Tongue (tissue), 3 donors: ENCODE measurements at places on chromosomes 12 and 14. TPM values are rescaled to one million over a fixed set of nuclear protein-coding genes. Genes with fewer than 3 reads are reported as not detected.
A peak's percentile ranks its signal among the peaks of the same experiment; 100 is the strongest.

GRCh38 chr12:94193168-94193567 lies 44.8 kb downstream of the PLXNC1 start:
- no peak for DNase-seq

- DNase-seq = no peak
These were observed 13.4 kb downstream of the MARK3 start for GRCh38 chr14:103398427-103399195.

DNA sequence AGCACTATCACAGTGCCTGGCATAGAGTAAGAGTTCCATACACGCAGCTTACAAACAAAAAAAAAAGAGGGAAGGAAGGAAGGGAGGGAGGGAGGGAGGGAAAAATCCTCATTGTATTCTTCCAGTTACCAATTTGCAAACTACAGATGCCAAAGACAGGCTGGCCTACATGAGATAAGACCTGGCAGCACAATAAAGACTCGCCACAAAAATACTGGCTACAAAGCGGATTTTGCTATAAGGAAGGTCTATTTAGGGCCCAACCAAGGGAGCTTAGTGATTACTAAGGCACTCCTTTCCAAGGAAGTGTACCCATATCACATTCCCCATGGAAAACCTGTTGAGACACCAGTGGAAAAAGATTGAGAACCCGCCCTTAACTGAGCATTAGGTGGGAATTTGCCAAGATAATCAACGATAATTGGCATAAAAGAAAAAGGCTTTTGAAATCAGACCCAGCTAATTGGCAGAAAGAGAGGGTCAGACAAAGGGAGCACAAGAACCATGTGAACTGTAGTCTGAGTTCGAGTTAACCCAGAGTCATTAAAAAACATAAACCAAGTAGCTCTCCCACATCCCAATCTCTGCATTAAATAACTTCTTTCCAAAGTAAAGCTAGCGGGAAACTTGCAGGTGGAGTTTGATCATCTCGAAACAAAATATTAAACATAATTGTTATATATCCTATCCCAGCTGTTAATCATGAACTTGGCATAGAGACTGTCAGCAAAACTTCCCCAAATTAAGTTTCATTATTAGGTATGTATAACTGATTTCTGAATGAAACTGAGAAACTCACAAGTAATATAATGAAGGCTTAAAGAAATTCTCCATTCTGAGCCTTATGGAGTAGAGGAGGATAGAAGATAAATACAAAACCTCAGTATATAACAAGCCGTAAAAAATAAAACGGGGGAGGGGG lies 50.1 kb downstream of the PHLDA1 start:
- no peak for DNase-seq

DNA sequence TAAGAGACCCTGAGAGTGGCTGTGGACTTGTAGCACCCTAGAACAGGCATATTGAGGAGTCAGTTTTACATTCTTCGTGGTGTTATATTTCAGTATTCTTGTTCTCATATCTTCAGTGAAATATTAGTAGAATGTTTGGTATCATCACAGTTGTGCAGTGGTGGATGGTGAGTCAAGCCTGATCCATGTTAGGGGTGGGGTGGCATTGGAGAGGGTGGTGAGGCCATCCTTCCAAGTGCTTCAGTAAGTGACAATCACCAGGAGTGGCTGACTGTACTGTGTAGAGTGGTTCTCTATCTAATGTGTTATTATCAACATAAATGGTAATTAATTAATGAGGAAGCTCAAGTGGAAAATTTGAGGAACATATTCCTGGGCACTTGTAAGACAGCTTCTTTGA lies 197.7 kb upstream of the SLC16A7 start:
- no peak for DNase-seq

DNA sequence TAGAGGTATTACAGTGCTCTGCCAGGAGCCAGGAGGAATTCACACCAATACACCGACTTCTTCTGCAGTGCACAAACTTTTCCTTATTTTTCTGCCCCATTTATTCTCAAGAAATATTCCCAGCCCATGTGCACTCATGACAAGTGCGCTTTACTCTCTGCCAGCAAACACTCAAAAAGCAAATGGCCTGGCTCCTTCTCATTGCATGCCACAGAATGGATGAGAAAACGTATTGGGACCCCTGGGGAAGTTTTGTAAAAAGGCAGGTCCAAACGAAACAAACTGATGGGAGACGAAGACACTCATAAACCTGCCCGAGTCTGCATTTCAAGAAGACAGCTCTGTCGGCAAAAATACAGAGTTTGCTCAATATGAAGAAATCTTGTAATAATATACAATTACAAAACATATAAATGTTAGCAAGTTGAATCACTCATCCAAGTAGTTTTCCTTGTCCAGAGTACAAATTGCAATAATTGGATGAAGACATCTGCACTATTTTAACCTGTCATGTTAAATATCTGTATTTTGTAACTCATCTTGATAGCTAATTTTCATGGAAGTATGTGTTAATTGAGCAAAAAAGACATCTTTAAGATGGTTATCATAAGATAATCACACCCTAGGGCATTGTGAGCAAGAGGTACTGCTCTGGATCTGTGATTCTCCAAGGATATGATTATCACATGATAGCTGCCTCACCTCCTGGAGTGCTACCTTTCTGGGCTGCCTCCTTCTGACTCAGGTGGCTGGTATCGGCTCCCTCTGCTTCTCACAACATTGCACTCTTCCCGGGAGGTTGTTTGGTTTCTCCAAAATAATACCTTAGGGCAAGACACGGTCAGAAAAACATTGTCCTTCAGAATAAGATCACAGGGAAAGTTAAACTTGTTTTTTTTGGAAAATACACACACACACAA lies 260.8 kb upstream of the G2E3 start:
- peak; percentile 58 for DNase-seq

DNA sequence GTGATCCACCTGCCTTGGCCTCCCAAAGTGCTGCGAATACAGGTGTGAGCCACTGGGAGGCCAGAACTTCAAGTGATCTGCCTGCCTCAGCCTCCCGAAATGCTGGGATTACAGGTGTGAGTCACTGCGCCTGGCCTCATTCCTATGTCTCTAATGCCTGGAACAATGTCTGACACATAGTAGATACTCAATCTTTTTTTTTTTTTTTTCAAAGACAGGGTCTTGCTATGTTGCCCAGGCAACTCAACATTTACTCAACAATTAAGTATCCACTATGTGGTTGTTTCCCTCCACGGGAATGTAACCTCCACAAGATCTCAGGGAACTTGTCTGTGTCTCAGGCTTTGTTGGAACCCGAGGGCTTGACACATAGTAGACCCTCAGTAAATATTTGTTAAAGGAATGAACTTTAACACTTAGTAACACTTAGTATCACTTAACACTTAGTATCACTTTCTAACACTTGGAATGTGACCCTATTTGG lies 3.0 kb upstream of the TMEM120B start:
- peak; percentile 14 for DNase-seq

GRCh38 chr12:120843472-120843871 lies 60.7 kb downstream of the SPPL3 start:
- no peak for DNase-seq

DNA sequence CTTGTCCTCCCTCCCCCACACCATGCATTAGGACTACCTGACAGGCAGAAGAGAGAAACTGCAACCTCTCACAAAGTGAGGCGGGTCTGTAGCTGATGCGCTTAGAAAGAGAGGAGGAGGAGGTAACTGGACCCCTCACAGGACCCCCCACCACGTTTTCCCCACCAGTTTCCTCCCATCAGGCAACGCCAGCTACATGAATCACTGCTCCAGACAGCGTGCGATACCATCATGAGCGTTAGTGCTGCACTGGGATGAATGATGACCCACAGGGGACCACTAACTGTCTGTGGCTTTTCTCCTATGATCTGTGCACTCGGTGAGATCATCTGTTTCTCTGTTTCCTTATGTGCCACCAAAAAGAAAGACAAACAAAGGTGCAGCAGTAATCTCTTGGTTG lies 77.7 kb downstream of the KCNK10 start:
- no peak for DNase-seq

DNA sequence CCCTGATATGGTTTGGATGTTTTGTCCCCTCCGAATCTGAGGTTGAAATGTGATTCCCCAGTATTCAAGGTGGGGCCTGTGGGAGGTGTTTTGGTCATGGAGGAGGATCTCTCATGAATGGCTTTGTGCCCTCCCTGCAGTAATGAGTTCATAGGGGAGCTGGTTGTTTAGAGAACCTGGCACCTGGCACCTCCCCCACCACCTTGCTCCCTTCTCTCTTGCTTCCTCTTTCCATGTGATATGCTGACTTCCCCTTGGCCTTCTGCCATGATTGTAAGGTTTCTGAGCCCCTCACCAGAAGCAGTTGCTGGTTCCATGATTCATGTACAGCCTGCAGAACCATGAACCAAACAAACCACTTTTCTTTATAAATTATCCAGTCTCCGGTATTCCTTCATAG lies 32.6 kb downstream of the CD163L1 start:
- DNase-seq = no peak

DNA sequence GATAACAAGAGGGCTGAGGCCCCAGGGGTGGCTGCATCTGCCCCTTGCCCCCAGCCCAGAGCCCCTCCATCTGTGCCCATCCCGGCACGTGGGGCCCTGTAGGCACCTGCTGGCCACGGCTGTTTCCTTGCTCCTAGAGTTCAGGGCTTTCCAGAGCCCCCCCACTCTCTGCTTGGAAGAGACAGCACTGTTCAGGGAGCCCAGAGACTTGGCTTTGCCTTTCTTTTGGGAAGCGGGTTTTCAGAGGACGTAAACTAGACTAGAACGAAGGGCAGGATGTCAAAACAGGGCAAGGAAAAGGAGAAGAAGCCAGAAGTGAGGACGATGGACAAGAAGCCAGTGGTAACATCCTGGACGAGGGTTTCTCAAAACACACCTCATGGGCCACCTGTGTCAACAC lies 163.3 kb upstream of the LHX5 start:
- no peak for DNase-seq

- DNase-seq = no peak
These were observed 16.4 kb upstream of the CELA1 start for GRCh38 chr12:51362747-51363342.

GRCh38 chr14:69226736-69227135 lies 33.2 kb upstream of the GALNT16 start:
- no peak for DNase-seq

DNA sequence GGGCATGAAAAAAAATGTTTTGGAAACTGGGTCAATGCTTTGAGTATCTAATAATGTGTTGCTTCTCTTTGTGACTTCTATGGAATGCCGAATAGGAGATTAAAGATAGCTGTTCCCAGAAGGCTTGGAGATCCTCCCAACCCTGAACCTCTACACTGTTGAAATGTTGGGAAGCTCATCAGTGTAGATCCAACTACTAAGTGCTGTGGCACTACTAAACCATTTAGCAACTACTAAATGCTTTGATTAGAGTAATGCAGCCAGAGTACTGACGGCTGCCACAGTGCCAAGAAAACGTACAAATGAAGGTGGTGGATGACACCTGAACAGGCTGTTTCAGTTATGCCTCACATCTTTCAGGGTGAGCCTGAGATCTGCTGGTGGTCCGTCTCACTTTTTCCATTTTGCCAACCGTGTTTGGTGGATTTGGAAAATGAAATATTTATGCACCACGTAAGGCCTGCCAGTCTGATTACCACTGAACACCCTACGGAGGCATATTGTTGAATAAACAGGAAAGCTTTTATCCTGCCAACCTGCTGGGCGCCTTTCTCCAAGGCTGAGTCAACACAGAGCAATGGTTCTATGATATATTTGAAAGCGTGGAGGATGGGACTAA lies 938.0 kb upstream of the FLRT2 start:
- DNase-seq = no peak

- no peak for DNase-seq
These were observed 90.1 kb upstream of the PELI2 start for GRCh38 chr14:56027916-56028712.

- DNase-seq = peak; percentile 51
These were observed 170.5 kb downstream of the NDUFA12 start for GRCh38 chr12:94832780-94833681.

DNA sequence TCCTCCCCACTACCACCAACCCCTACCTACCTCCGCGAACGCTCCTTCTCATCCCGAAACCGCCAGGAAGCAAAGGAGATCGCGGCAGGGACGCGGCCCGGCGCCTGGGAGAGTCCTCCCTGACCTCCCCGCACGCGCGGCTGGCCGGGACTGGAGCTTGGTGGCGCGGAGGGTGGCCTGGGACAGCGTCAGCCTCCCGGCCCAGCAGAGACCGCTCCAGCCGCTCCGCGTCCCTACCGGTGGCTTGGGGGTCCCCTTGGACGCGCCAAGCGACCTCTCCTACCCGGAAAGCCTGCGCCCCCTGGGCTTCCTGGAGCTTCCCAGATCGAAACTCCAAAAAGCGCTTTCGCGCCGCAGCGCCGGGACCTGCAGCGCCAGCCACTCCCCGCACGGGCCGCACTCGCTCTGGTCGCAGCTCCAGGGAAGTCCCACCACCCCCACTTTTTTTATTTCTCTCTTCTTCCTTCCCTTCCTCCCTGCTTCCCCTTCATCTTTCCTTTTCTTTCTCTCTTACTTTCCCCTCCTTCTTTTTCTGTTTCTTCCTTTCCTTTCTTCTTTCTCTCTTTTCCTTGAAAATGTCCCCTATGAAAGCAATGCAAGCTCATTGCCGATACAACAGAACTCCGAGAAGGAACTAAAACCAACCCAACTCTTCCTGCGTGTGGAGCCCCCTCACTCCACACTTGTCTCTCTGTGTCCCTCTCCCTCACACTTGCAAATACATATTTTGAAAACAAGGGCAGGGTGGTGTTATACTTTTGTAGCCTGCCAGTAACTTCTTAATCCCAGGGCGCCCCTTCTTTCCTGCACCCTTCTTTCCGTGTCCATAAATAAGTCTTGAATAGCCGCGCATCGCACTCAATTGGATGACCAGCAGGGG lies 3.8 kb downstream of the DIO3 start:
- peak; percentile 28 for DNase-seq

The WIF1 gene
- 51.1 TPM for total RNA-seq

The APOF gene
- not detected for total RNA-seq

The GDF3 gene
- not detected for total RNA-seq

The IL26 gene
- not detected for total RNA-seq

The LRRC9 gene
- total RNA-seq = under 0.01 TPM

The C12orf54 gene
- total RNA-seq = not detected

The OAS2 gene
- total RNA-seq = 2.6 TPM

The CCDC63 gene
- total RNA-seq = not detected

The HCAR3 gene
- total RNA-seq = 2.6 TPM

The SCNN1A gene
- total RNA-seq = 35.9 TPM

The CIROP gene
- not detected for total RNA-seq

The NANOG gene
- total RNA-seq = not detected

The KANSL2 gene
- total RNA-seq = 146 TPM

The CBLN3 gene
- total RNA-seq = 1.3 TPM

The LRRC10 gene
- not detected for total RNA-seq

The DCAF4 gene
- 22.4 TPM for total RNA-seq

The VPS37B gene
- 32.6 TPM for total RNA-seq
